Smooth muscle cell of the coronary artery (primary cell): ENCODE measurements at places on chromosomes 1 and 21. TPM values are rescaled to one million over a fixed set of nuclear protein-coding genes. Genes with fewer than 3 reads are reported as not detected.

DIRAS3 gene
- 2.9 and 3.8 TPM in 2 replicates for total RNA-seq

GNG12 gene
- total RNA-seq, result 70.4 and 130 TPM in 2 replicates

FAM72C gene
- total RNA-seq, result 0.12 and 0.23 TPM in 2 replicates

ZNF593OS gene
- not detected in 2 replicates for total RNA-seq

HUNK gene
- 0.47 TPM in 1 of 2 replicates, not detected in the other for total RNA-seq

TRIM46 gene
- total RNA-seq, result 1.5 and 3.5 TPM in 2 replicates

ADAMTSL4 gene
- total RNA-seq, result 1.4 and 3.4 TPM in 2 replicates

CNTN2 gene
- not detected in 2 replicates for total RNA-seq

SHISAL2A gene
- not detected in 2 replicates for total RNA-seq

OR2AK2 gene
- not detected in 2 replicates for total RNA-seq

TRIM45 gene
- 1.5 and 2.9 TPM in 2 replicates for total RNA-seq

CRYBG2 gene
- not detected in 2 replicates for total RNA-seq

MSH4 gene
- 0.08 and 0.35 TPM in 2 replicates for total RNA-seq

TRNP1 gene
- 5.3 and 11.7 TPM in 2 replicates for total RNA-seq

AIM2 gene
- total RNA-seq, result not detected in 2 replicates

MAD2L2 gene
- total RNA-seq, result 19.2 and 38.9 TPM in 2 replicates

CD247 gene
- total RNA-seq, result 0.12 TPM in 1 of 2 replicates, not detected in the other

PADI2 gene
- 0.12 and 0.60 TPM in 2 replicates for total RNA-seq

ADAMTS5 gene
- total RNA-seq, result 0.08 and 8.1 TPM in 2 replicates
